Caco-2 (cell line): ENCODE measurements at places on chromosomes 7 and 10. TPM values are rescaled to one million over a fixed set of nuclear protein-coding genes. Genes with fewer than 3 reads are reported as not detected.

GRCh38 chr10:32161586-32161985 is 105.4 kb upstream of the KIF5B start:
- no peak for DNase-seq

GRCh38 chr7:131105294-131105798 is 222.3 kb upstream of the MKLN1 start:
- DNase-seq: no peak

DNA sequence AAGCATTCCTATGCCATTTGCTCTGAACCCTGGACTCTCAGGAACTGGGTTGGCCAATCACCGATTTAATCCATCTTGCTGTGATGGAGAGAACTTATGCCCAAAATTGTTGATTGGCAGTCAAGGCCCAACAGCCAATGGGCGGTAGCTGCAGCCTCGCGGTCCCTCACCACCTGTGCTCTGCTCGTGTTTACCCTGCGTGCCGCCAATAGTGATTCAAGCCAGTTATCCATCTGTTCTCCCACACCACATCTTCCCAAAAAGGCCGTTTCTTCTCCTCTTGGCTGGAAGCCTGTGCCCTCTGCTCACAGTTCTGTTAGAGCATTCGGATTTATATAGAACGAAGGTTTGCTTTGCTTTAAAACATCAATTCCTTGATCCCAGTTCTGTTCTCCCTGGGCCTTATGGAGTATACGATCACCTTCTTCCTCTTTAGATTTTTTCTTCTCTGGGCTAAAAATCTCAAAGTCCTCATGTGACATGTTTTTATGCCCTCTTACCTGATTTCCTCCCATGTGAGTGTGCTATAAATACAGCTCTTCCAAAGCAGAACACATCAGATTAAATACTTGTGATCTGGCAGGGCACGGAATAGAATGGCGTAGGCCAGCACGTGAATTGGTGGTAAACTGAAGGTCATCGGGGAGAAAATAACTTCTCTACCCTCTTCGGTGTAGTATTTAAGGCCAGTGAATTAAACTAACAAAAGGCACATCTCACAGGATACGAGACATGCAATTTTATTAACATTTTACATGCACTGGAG is 212.8 kb downstream of the NSUN6 start:
- DNase-seq: no peak

- DNase-seq: no peak
Measured at GRCh38 chr10:108049668-108050067, 885.2 kb upstream of the SORCS1 start.

DNA sequence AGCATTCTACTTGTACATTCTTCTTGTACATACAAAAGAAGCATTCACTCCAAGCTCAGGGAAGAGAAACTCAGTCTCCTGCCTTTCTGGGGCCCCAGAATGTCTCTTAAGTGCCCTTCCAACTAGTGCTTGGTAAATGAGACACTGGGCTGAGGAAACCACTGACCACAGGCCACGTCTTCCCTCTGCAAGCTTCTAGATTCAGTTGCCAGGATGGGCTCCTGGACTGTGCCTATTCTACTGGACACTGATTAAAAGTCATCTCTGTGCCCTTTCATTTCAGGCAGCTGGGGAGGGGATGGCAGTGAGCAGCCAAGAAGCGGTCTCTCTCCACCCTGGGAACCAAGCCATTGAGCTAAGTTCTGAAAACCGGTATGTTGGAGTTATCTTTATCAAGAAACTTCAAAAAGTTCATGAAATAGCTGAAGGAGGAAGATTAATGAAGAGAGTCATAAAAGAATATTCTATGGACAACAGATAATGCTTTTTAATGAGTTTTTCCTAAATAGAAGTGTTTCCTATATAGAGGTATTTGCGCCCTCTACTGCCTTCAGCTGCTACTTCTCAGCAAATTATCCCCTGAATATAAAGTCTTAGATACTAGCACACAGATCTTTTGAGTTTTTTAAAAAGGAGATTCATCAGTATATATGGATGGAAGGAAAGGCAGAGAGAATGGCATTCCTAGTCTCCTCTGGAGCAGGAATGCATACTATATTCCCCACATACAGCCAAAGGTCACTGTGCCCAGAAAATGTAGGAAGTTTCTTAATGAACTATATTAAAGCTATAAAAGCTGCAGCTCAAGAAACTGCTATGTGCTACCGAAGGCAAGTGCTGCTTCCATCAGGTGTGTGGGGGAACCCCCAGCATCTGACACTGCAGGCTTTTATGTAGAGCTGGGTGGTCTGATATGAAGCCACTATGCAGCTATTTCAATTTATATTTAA is 8.4 kb upstream of the IFIT1B start:
- DNase-seq: no peak

GRCh38 chr10:30540276-30540675 is 89.3 kb downstream of the LYZL2 start:
- no peak for DNase-seq

- DNase-seq: peak; percentile 77
Measured at GRCh38 chr10:137031-137430, 1.8 kb downstream of the ZMYND11 start.

- DNase-seq: no peak
Measured at GRCh38 chr10:128929767-128930166, 537.3 kb upstream of the MGMT start.

DNA sequence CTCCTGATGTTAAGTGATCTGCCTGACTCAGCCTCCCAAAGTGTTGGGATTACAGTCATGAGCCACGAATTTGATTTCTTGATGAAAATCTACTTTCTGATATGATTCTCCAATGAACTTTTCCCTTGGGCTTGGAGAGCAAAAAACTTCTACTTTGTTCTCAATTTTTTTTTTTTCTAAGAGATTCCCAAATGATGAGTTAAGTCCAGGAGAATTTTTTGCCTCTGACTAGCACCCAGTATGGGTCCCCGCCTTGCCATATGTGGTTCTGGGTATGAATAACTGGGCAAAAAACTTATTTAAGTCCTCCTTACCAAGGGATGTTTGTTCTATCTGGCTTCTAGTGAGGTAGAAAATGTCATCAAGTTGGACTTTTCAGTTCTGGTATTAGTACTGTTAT is 147.9 kb upstream of the LYZL1 start:
- DNase-seq: no peak

DNA sequence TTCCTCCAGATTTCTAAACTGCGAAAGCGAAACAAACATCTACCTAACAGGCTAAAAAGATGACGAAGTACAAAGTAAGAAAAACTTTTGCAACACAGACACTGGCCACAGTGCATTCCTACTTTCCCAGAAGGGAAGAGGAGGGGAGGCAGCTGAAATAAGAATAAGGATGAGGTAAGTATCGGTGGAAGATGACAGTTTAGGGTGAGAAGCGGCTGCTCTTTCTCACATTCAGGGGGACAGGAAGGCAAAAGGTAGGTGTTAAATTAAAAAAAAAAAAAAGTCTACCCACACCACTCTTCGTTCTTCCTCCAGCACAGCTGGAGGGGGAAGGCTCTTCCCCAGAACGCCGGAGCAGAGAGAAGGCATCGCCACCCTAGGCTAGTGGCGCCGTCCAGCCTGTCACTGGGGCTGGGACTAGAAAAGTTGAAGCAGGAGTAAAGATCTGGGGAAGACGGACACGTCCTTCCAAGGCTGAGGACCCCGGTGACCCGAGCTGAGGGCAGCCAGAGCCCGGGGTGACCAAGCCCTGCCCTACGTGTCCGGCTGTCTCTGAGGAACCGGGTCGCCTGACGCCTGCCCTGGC is 846 bp downstream of the DNAJC1 start:
- peak; percentile 45 for DNase-seq

- no peak for DNase-seq
Measured at GRCh38 chr7:112444505-112444904, 5.8 kb upstream of the IFRD1 start.

GRCh38 chr7:107130487-107131220 is 38.1 kb upstream of the HBP1 start:
- no peak for DNase-seq

- DNase-seq: peak; percentile 76
Measured at GRCh38 chr10:101110856-101111523, 20.1 kb upstream of the TLX1 start.

DNA sequence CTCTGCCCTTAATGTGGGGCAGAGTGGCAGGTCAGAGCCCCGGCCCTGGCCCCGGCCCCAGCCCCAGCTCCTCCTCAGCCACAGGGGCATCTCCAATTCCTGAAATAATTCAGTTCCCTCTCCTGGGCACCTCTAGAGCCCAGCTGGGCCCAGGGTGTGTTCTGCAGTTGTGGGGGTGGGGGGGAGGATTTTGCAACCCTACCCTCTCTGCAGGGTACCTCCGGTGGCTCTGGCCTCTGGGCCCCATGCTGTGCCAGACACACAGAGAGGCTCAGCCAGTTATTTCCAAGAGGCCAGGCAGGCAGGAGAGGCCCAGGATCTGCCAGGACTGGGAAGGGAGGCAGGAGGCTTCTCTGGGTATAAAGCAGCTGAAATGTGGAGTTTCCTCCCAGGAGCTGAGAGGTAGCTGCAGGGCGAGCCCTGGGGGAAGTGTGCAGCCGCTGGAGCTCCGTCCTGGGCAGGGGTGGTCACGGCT is 47.9 kb downstream of the PWWP2B start:
- DNase-seq: no peak

GRCh38 chr10:49656845-49657493 is 22.5 kb upstream of the C10orf53 start:
- DNase-seq: no peak

DNA sequence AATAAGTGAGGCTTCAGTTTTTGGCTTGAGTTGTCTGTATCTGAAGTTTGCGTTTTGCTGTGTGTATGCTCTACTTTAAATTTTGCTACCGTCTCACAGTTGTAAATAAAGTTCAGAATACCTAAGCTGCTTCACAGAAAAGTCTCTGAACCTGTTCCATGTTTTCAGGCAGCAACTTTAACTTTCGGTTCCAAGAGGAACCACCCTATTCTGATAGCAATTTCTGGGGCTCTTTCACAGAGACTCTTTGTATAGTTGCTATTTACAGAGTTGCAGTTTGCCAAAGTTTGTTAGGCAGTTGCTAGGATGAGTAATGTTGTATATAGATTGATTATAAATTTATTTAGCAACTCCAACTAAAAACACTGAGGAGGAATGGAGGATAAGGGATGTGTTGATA is 5.7 kb downstream of the FAM221A start:
- no peak for DNase-seq

DNA sequence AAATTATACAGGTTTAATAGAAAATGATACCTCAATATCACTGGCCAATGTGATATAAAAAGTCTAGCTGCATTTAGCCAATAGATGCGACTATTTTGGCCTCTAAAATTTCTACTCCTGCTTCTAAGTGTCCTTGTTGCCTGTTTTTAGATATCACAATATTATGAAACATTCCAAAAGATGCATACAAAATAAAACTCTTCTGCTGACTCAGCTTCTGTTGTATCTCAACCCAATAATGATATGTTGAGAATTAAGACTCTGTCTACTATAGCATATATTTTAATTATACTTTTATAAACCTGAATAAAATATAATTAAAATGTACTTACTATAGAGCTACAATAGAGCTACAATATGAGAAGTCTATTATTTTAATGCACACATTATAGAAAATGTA is 661.0 kb upstream of the TEX47 start:
- no peak for DNase-seq

GRCh38 chr7:15922002-15922401 is 235.5 kb upstream of the MEOX2 start:
- DNase-seq: no peak

DNA sequence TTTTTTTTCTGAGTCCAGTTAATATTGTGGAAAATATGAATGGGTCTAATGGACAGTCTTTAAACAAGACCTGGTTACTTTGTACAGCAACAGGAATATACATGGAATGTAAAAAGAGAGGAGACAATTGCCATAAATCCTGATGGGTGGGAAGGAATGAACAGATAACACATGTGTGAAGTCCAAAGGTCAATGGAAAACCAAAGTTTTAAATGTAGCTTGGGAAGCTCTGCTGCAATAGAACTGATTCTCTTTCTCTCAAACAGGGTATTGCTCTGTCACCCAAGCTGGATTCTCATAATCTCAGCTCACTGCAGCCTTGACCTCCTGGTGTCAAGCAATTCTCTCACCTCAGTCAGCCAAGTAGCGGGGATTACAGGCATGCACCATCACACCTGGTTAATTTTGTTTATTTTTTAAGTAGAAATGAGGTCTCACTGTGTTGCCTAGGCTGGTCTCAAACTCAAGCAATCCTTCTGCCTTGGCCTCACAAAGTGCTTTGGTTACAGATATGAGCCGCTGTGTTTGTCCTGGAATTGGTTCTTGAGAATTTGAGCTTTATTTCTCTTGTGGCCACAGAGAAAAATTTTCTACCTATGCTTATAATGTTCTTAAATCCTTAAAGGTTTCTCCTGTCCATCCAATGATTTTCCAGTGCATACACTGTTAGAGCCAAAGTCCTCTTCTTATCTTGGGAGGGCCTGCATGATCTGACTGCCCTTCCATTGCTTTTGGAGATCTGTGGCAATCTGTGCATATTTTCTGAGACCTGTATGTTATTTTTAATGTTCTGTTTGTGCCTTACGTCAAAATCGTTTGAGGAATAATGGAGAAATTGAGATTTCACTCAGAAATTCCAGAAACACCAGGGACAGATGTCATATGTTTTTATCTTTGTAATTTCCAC is 30.7 kb upstream of the ZNF92 start:
- peak; percentile 24 for DNase-seq

GRCh38 chr7:45328403-45328981 is 170.9 kb downstream of the RAMP3 start:
- no peak for DNase-seq

- no peak for DNase-seq
Measured at GRCh38 chr7:81367326-81367931, 402.4 kb downstream of the HGF start.

- DNase-seq: no peak
Measured at GRCh38 chr10:71649631-71650030, 69.9 kb downstream of the C10orf105 start.

GRCh38 chr7:86916277-86916825 is 143.1 kb downstream of the ELAPOR2 start:
- no peak for DNase-seq

- no peak for DNase-seq
Measured at GRCh38 chr7:55192723-55193122, 172.4 kb upstream of the LANCL2 start.

DNA sequence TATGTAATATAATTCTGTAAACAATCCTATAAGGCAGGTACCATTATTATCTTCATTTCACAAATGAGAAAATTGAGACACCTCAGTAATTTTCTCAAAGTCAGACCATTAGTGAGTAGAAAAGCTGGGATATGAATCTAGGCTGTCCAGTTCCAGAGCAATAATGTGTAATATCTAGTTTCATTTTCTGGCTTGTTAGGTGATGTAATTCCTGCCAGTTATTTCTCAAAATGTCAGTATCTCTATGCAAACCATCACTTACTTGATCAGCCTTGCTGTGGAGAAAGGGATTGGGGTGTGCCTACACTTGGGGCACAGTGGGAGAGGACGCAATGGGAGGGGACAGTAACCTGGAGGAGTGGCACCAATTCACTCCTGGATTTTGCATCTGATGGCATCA is 157.5 kb downstream of the LYZL1 start:
- DNase-seq: no peak

The ANKRD61 gene
- 0.32 TPM in 1 of 2 replicates, not detected in the other for total RNA-seq

The FKBP6 gene
- not detected in 2 replicates for total RNA-seq

The CPA4 gene
- 0.59 and 0.72 TPM in 2 replicates for total RNA-seq

The OPN1SW gene
- total RNA-seq: not detected in 2 replicates

The NANOS1 gene
- total RNA-seq: 4.6 and 5.9 TPM in 2 replicates

The SDK1 gene
- 6.2 and 7.1 TPM in 2 replicates for total RNA-seq

The SYT15 gene
- 0.43 and 0.60 TPM in 2 replicates for total RNA-seq

The GNB2 gene
- total RNA-seq: 200 and 216 TPM in 2 replicates
